CMK (cell line): ENCODE measurements at places on chromosomes 6 and 20.

DNA sequence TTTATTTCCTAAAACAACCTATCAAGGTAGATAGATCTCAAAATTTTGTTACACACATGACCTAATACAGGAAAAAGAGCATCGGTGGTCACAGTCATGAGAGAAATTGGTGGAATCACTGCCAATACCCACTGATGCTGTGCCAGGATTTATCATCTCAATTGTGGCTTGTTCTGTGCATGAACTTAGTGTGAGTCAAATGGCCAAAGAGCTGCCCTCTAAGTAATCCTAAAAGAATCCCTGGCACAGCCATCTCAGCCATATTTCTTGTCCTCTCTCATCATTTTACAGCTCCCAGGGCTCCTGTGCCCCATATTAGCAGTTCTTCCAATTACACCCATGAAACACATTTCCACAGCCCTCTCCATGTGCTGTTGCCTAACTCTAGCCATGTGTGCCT, 6.1 kb downstream of the GSTA5 start:
- no peak for DNase-seq

- no peak for DNase-seq
Measured at GRCh38 chr6:35044145-35044745, 96.9 kb downstream of the TCP11 start.

DNA sequence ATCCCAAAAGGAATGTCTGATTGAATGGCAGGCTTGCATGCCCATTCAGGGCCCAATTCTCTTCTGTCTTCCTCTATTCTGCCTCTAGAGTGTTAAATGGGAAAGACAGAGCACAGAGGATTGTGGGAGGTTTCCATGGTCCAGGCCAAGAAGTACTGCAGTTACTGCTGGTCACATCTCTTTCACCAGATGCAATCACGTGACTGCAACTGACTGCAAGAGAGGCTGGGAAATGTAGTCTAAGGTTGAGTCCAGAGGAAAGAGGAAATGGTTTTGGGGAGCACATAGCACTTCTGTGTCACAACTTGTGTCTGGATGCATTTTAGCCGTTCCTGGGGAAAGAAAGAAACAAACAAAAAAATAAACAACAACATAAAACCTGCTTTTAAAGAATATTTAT, 336.4 kb upstream of the BTBD3 start:
- peak; percentile 46 for DNase-seq

GRCh38 chr6:1580109-1580508, 29.6 kb upstream of the FOXC1 start:
- DNase-seq, result no peak

DNA sequence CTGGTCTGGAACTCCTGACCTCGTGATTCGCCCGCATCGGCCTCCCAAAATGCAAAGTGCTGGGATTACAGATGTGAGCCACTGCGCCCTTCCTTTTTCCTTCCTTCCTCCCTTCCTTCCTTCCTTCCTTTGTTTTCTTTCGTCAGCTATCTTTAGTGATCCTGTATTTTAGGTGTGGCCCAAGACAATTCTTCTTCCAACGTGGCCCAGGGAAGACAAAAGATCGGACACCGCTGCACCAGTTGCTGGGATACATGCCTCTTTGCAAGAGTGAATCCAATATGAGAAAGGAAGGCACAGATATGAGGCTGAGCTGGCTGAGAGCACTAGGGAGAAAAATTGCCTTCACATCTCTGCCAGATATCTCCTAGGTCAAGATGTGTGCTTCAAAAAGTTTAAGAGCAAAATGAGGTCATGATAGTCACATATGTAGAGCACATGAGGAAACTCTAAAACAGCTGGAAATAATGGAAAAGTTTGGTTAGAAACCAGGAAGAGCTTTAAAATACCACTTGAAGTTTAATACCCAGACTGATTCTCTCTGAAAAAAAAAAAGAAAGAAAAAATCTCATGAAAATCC, 41.8 kb downstream of the OR2B2 start:
- DNase-seq, result no peak

DNA sequence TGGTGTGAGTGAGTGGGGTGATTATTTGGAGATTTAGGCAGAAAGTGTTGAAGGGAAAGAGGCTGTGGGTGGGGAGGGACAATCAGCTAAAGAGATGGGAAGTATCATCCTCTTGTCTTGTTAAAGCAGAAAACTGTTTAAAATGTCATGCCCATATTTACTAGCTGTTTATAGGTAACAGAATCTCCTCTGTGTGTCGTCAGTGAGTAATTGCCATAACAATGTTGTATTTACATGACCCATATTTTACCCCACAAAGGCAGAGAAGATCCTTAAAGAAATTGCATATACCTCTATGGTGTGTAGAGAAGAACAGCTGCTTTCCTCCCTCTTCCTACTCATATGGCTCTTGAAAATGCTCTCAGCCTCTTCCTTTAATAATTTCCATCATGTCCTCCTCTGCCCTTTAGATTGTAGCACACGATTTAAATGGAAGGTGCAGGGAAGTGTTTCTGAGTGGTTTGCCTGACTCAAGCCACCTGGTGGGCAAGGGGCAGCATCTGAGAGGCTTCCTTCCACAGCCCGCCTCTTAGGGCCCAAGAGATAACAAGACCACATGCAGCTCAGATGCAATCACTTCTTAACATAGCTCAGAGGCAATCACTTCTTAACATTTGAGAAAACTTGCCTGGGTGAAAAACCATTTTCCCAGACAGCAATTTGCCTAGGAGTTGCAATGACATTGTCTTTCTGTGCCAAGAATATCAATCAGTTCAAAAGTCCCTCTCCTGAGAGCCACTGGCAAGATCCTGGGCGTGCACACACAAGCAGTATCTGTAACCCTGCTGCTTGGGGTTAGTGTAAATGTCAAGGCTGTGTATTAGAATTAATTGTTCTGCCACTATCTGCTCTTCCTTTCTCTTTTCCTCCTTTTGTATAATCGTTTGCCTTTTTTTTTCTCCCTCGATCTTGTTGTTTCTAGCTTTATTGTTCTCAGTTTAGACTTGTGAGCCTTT, 44.1 kb upstream of the EDN1 start:
- DNase-seq, result no peak

- no peak for DNase-seq
Measured at GRCh38 chr20:49680484-49680883, 33.2 kb downstream of the B4GALT5 start.

GRCh38 chr6:21235162-21235561, 358.4 kb upstream of the SOX4 start:
- no peak for DNase-seq

DNA sequence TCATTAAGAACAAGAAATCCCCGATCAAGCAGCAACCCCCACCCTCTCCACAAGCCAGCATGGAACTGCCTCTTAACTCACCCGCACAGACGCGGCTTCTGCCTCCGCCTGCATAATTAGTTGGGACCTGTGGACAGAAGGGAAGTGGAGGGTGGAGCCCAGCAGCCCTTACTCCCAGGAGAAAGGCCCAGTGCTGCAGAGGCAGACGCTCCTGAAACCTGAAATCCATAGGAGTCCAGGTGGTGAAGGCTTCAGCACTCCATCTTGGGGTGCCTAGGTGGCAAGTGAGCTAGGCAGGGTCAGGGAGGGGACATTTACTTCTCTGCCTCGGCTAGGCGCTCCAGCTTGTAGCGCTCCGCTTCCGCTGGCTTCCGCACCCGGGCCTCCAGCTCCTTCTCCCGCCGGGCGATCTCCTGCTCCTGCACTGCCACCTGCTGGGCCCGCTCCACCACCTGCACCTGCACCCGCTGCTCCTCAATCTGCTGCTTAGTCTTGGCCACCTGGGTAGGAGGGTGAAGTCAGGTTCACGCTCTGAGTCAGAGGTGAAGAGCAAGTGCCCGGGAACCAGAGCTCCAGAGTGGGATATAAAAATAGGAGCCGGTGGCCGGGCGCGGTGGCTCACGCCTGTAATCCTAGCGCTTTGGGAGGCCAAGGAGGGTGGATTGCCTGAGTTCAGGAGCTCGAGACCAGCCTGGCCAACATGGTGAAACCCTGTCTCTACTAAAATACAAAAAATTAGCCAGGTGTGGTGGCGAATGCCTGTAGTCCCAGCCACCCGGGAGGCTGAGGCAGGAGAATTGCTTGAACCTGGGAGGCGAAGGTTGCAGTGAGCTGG, 10.7 kb downstream of the TUBB start:
- DNase-seq, result no peak

DNA sequence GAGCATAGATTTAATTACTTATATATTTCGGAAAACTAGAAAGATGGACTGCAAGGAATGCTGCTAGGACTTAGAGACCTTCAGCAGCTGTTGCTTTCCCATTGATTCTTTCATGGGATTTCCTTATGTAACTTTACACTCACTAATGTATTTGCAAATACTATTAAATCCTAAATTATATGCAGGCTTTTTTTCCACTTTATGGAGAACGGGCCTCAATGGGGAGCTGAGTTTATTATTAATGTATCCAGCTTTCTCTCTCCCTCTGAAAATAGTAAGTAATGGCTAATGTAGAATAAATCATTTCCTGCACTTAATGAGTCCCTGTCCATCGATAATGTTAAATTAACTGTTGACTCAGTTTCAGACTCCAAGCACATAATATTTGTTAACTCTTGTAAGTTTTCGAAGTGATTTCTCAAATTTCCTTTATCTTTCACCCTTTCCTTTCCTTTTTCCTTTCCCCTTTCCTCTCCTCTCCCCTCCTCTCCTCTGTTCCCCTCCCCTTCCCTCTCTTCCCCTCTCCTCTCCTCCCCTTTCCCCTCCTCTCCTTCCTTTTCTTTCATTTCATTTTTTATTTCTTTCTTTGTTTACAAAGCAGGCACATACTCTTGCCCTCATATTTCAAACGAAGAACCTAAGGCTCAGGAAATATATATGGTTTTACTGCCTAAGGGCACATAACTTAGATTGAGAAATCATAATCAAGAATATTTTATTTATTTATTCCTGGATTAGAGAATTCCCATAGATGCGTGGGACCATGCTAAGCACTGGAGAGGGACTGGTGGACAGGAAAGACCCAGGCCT, 503.6 kb downstream of the MMUT start:
- no peak for DNase-seq

DNA sequence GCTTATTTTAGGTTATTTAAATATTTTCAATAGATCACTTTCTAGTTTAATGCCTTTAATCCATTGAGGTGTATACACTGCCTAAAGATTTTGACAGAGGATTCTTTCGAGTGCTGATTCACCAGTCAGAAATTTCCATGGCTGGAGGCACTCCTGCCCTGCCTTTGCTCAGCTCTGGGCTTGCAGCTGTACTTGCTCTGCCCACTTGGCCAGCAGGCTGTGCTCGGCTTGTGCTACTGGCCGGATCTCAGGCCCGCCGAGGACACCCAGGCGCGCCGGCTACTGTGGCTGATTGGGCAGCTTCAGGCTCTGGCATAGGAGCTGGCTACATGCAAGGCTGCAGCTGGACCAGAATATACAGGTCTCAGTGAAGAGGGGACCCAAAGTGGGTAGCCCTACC, 675.1 kb upstream of the MMS22L start:
- no peak for DNase-seq

DNA sequence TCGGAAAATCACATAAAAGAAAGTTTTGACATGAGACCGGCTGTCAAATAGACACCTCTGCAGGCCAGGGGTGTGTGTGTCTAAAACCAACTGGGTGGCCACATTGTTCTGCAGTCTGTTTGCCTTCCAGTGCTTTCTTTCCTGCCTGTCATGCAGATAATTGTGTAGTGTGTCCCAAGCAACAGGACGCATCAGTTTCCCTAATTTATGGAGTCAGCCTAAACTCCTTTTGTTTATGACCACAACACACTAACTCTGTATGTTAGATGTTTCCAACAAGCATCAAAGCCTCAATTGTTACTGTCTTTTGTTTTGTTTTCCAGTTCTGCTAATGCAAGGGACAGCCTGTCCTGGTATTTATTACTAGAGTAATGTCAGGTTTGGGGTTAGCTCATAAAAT, 205.7 kb downstream of the ATXN1 start:
- DNase-seq, result no peak

- no peak for DNase-seq
Measured at GRCh38 chr6:125810445-125810844, 19.7 kb downstream of the NCOA7 start.

- no peak for DNase-seq
Measured at GRCh38 chr20:50415516-50416268, 94.5 kb upstream of the PTPN1 start.

DNA sequence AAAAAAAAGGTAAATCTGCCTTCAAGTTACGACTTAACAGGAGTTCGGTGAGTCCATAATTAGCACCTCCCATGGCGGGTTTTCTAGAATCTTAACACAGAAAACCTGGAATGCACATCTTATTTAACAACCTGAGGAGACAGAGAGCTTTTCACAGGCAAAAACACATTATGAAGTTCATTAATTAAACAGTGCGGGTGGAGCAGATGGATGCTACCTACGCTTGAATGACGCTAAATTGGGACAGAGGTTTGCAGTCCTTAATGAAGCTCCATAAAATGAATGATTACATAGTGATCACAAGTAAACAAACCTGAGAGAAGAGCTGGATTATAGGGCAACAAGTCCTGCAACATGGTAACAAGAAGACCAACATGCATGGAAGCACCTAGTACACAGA, 81.0 kb downstream of the INSM1 start:
- no peak for DNase-seq

DNA sequence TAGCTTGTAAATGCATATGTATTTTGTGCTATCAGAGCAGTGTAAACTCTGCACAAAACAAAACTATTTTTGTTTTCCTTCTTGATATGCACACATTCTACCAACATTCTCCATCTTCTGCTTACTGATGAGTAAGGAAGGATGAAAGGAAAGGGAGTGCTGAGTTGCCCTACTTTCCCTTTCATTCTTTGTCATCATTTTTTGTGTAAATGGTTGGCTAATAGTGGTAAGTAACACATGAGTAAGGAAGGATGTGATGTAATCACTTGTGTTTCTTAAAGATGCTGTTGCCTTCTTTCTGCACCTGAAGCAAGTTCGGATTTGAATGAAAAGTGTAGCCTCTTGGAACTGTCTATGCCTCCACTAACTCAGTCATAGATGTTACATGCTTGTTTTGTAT, 4.6 kb upstream of the REV3L start:
- DNase-seq, result no peak

GRCh38 chr6:160221423-160221822, 37.2 kb downstream of the SLC22A2 start:
- no peak for DNase-seq

DNA sequence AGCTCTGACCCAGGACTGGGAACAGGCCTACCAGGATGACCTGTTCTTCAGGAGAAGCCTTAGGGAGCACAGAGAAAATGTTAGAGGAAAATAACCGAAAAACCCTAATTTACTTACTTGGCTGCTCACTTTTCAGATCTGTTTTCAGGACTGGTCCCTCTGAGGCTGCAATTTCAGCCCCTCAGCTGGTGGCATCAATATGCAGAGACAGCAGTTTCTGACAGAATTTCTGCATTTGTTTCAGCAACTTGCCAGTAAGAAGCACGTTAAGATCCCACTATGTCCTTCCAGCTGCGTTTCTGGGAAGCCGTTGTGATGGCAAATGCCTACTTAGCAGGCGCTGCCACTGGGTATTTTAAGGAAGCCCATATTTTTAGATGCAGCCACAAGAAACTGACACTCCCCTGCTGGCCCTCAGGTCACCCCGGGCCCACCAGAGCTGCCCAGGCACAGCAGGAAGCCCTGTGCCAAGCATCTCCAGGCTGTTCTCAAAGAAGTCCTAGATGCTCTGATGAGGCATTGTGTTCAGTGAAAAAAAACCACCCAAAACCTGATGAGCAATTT, 7.5 kb downstream of the YTHDF1 start:
- DNase-seq, result no peak

GRCh38 chr6:133989525-133989924, 36.5 kb downstream of the TBPL1 start:
- no peak for DNase-seq

GRCh38 chr6:90753820-90754643, 167.2 kb upstream of the MAP3K7 start:
- DNase-seq, result no peak
